ENCODE measurements at places on chromosomes 16 and 17. TPM values are rescaled to one million over a fixed set of nuclear protein-coding genes. Genes with fewer than 3 reads are reported as not detected.

The NUBP1 gene
- 37.6 TPM for total RNA-seq

The TBC1D28 gene
- total RNA-seq = 0.24 TPM

The RDM1 gene
- total RNA-seq = 9.0 TPM

GRCh38 chr16:49688036-49688697, 167.7 kb downstream of the ZNF423 start:
- H3K4me3 ChIP-seq = no peak overlapping the region
- H3K4me1 ChIP-seq = no peaks in the 10 kb centered on the region
- H3K27me3 ChIP-seq = no peaks in the 10 kb centered on the region
- no peak overlapping the region for H3K27ac ChIP-seq
- peak; percentile 51 for DNase-seq
- peaks cover 4% of the 10 kb centered on the region for H3K36me3 ChIP-seq

GRCh38 chr16:15947983-15948509, 1.4 kb upstream of the ABCC1 start:
- H3K27ac ChIP-seq = no peak overlapping the region
- no peak for DNase-seq
- H3K4me3 ChIP-seq = 0 out of 2 replicates have a peak overlapping the region, but pooled peaks have one; percentile 0

DNA sequence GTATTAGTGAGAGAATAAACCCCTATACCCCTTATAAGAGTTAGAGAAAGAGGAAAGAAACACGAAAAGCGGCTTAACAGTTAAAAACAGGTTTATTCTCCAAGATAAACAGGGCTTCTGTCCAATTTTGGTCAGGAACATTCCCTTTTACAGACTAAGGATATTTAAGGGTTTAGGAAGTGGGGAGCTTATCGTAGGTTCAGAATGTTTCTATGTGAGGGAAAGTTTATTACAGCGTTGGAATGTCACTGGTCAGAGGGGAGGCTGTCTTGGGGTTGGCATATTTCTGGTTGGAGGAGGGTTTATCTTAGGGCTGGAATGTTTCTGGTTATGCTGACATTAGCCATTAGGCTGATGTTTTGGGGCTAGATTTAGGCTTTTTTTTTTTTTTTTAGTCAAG, 34.1 kb upstream of the WWOX start:
- H3K36me3 ChIP-seq = peaks cover 3% of the 10 kb centered on the region
- H3K4me3 ChIP-seq = no peak overlapping the region
- no peaks in the 10 kb centered on the region for H3K4me1 ChIP-seq
- no peak for DNase-seq
- H3K27ac ChIP-seq = no peak overlapping the region

DNA sequence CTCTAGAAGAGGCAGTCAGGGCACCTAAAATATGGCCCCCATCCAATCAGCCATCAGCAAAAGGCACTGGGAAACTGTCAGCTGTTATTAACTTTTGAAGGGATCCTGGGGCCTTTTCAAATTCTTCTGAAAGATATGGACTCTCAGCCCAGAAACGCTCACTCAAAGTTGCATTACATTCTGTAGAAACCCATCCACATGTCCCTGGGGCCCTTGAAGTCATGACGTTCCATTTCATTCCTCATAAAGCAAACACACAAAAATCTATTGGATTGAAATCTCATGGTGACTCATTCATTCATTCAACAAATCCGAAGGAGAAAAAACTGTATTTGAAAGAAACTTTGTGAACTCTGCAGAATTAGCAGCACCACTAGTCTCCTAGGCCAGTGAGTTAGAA, 215.3 kb downstream of the C16orf95 start:
- H3K36me3 ChIP-seq = no peaks in the 10 kb centered on the region
- peaks cover 6% of the 10 kb centered on the region for H3K4me1 ChIP-seq
- H3K4me3 ChIP-seq = no peak overlapping the region

DNA sequence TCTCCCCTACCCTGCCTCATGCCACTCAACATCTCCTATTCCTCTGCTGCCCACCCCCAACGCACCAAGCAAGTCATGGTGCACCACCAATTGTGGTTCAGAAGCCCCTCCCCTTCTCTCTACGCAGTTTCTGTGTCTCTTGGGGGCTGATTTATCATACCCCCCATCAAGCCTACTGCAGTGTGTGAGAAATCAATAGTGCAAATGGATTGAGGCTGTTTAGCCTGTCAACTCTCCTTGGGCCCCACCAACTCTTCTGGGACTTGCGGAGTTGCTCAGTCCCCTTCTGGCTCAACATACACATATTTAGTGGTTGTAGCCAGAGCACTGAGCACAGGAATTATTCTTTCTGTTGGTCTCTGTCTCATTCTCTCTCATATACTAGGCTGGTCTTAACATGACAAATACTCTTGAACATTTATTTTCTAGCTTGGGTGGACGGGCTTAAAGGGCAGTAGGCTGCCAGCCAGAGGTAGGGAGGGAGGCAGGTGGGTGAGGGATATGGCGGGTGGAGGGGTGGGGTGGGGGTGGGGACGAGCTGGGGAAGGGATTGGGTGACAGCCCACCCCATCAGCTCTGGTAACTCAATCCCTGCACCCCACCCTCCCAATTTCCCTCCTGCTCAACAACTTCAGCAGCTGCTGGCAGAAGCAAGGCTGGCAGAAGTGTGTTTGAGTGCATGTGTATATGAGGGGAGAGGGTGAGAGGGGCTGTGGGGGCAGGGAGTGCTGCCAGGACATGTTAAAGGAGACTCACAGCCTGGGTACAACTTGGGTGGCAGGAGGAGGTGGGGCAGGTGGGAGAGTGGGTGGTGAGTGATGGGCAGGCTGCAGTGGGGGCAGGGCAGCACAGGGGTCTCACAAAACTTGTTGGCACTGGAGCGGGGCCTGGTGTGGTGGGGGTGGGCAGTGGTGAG, 4.9 kb downstream of the RARA start:
- no peak overlapping the region for H3K27ac ChIP-seq
- H3K36me3 ChIP-seq = no peaks in the 10 kb centered on the region
- DNase-seq = no peak
- H3K4me3 ChIP-seq = no peak overlapping the region

GRCh38 chr16:66952430-66953110, 8.5 kb upstream of the CES3 start:
- H3K4me1 ChIP-seq = no peaks in the 10 kb centered on the region
- H3K36me3 ChIP-seq = peaks cover 8% of the 10 kb centered on the region
- H3K27me3 ChIP-seq = peaks cover 14% of the 10 kb centered on the region
- DNase-seq = no peak
- H3K4me3 ChIP-seq = no peak overlapping the region

DNA sequence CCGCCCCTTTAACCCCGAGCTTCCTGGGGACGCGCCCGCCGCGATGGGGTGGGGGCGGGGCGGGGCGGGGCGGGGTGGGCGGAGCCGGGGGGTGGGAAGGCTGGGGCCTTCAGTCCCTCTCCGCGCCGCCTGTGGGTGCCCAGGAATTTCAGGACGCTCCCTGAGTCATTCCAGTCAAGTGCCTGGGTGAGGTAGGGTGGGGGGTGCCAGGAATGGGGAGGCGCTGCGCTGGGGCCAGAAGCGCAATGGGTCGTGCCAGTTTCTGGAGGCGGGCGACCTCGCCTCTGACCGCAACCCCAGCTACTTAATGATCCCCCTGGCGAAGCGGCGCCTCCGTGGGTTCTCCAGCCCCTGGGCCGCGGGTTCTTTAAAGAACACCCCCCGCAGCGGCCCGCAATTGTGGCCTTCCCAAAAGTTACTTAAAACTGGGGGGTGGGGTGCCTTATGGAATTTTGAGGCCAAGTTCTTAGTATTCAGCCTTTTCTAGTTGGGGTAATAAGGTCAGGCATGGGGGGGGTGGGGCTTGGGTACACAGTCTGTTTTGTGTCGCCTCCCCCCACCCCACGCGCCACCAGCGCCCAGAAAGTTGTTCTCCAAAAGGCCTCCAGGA, 826 bp upstream of the GSE1 start:
- no peaks in the 10 kb centered on the region for H3K27me3 ChIP-seq
- peaks cover 9% of the 10 kb centered on the region for H3K36me3 ChIP-seq
- peak overlapping the region; percentile 75 for H3K4me3 ChIP-seq
- H3K27ac ChIP-seq = no peak overlapping the region
- H3K4me1 ChIP-seq = peaks cover 4% of the 10 kb centered on the region

All from H9 (cell line).